ENCODE measurements at places on chromosomes 2 and 18.

GRCh38 chr2:960061-960736 is 9.6 kb downstream of the SNTG2 start:
- DNase-seq: no peak

GRCh38 chr18:60893355-60894097 is 439.7 kb upstream of the CDH20 start:
- DNase-seq: no peak

DNA sequence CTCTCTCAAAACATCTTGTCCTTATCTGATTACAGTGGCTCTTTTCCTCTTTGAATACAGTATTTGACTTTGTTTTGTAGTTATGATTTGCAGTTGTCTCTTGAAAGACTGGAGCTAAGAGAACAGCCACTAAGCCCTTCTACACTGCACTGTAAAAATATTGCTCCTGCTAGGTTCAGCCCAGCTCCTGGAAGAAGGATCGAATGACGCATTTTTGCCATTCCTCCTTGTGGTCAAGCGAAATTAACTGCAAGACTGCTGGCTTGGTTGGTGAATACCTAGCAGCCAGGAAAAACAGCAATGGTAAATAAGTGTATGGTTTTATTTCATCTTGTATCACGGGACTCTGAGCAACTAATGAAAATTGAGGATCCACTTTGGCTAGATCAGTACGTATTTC is 407.8 kb upstream of the CDH2 start:
- no peak for DNase-seq

DNA sequence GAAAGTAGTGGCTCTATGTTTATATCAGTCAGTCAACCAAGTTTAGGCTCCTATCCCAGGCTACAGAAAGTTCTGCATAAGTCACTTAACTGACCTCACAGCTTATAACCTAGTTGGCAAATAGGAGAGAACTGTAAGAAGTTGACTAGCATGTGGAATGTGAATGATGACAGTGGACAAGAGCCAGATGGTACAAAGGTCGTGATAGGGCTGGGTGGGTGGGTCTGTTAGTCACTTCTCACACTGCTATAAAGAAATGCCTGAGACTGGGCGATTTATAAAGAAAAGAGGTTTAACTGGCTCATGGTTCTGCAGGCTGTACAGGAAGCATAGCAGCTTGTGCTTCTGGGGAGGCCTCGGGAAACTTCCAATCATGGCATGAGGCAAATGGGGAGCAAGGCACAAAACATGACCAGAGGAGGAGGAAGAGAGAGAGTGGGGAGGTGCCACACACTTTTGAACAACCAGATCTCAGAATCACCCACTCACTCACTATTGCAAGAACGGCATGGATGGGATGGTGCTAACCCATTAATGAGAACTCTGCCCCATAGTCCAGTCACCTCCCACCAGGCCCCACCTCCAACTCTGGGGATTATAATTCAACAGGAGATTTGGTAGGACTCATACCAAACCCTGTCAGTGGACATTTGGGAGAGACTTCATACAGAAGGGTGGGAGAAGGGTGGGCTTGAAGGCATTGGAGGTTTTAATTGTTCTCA is 68.8 kb downstream of the LTBP1 start:
- no peak for DNase-seq

DNA sequence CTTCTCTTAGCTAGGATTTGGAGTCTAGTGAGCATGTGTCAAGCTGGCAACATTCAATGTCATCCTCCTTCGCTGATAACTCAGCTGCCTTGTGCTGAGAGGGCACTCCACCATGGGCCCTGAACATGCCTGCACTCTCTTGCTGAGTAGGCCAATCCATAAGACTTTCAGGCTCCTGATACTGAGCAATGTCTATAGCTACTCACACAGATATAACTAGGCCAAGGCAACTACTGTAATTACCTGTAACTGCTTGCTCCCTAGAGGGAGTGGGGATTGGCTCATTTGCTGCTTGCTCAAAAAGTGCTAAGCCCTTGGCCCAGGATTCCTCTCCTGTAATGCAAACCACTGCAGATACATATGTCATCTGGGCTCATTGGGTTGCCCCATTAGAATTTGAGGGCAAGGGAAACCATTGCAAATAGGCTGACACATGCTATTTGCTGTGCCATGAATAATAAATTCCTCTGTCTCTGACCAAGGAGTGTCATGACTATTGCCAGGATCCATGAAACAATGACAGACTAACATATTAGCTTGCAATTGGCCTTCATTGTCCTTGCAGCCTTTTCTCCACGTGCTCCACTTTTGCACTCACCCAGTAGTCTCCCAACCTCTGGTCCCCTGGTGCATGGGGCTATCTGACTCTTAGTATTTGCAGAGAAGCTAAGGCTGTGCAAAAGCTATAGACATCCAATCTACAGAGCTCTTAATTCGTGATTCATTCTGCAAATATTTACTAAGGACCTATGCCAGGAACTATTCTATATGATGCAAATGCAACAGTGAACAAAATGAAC is 36.9 kb upstream of the BMPR2 start:
- no peak for DNase-seq

DNA sequence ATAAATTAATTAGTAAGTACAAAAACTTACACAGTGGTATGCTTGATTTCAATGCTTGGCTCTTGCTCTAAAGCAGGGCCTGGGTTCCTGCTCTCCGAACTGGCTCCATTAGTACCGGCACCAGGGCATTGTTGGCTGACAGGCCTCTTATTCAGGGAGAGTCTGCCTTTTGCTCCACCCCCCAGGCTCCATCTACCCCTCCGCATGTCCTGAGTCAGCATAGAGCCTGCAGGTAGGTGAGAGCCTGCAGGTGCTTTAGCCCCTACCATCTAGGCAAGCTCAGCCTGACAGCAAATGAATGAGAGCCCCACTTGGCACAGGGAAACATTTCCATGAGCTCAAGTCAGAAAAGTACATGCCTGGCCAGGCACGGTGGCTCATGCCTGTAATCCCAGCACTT is 35.1 kb upstream of the EFHD1 start:
- DNase-seq: no peak
